Activated CD4-positive, CD25-positive, alpha-beta regulatory T cell (primary cell): ENCODE measurements at places on chromosomes 16 and 17.

GRCh38 chr17:11404431-11405276, 163.6 kb downstream of the SHISA6 start:
- DNase-seq, result no peak

DNA sequence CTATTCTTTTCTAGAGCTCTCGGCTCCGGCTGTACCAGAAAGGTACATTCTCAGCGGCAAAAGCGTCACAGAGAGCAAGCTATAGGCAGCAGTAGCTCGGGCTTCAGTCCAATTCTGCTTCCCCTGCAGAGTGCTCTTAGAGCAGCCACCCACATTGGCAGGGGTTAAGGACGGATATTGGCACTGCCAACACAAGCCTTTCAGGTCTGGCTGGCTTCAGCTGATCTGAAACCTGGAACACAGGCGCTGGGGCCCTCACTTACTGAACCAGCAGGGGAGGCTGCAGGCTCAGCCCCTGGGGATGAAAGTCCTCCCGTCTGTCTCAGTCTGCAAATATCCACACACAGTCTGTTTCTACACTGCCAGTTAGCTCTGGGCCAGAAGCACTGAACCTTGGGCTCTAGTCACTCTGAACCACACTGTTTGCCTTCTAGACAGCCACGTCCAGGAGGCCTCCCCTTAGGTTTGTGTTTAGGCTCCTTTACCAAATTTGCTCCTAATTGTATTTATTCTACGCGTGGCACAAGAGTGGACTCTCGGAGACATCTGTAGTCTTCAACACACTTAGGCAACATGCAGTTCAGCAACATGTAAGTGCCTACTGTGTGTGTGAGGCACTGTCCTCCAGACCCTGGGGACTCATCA, 40.1 kb downstream of the HIC1 start:
- no peak for DNase-seq

GRCh38 chr17:34347063-34347462, 9.2 kb upstream of the CCL13 start:
- no peak for DNase-seq

DNA sequence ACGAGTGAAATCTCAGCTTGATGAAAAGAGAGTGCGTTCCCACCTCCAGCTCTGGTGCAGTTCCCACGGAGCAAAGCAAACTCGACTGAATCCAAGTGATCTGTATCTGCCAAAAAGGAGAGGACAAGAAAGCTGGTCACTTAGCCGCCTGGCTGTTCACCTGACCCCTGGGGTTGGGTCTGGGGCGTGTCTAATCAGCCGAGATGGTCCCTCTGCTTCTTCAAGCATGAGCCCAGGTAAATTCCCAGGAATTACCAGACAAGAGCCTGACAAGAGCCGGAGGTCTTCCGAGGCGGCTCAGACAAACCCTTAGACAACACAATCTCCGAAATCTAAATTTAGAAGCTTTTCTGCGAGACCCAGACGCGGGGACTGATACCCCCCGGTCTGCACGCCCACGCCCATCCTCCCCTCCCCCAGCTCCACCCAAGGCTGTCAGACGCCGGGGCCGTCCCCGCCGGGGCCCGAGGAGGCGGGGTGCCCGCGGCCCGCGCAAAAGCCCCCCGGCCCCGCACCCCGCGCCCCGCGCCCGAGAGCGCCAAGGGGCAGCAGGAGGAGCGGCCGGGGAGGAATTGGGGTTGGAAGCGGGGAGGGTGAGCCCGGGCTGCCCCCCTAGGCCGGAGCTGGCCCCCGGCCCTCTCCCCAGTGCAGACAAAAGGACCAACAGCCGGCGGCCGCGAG, 674 bp downstream of the ZNF821 start:
- DNase-seq, result peak; percentile 24

DNA sequence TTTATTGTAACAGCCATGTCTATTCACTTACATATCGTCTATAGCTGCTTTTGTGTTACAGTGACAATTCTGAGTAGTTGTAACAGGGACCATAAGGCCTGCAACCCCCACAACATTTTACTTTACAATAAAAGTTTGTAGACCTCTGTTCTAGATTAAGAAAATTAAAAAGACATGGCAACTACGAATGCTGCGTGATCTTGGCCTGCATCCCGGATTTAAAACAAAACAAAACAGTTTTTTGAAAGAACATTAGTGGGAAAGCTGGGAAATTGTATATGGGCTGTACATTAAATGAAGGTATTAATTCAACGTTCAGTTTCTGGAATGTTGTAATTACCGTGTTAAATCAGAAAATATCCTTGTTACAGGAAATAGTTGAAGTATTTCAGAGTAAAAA, 64.1 kb downstream of the RMI2 start:
- no peak for DNase-seq
